ENCODE measurements at places on chromosomes 5 and 9.

DNA sequence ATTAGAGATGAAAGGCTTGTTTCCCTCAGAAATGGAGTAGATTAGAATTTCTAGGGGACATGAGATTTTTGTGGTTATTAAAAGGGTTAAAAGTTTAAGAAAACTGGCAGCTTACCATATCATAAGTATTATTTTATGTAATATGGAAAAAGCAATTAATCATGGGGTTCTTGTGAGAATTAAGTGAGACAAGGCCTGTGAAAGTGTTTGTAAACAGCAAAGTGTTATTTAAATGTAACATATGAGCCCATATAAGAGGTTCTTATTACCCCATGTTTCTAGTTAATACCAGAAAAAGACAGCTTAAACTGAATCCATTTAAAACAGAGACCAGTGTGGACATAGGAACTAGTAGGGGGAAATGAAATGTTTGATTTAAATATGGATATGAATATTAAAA, 241.1 kb upstream of the PIK3R1 start:
- no peak for DNase-seq

DNA sequence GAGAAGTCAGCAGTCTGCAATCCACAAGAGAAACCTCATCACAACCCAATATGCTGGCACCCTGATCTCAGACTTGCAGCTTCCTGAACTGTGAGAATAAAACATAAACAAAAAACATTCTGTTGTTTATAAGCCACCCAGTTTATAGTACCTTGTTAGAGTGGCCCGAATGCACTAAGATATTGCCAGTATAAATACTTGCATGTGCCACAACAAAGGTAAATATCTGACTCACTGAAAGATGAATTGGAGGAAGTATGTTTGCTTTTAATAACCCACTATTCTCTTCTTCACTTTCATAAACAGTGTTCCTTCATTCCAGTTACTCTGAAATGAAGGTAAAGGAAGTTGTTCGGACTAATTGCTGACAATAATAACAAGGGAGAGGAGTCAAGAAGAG, 1163.4 kb upstream of the CDH6 start:
- no peak for DNase-seq

DNA sequence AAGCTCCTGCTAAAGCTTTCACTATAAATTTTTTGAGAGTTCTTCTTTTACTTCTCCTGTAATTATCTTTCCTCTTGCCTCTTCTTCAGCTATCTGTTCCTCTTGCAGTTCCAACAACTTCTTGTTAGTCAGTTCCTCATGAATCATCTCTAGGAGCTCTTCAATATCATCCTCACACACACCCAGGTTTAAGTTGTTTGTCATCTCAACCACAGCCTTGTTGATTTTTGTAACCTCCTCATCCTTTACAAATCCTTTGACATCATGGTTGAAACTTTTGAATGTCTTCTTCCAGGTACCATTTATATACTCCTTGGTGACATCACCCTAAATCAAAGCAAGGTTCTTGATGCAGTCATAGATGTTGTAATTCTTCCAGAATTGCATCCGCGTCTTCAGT, 106.3 kb upstream of the MAMDC2 start:
- no peak for DNase-seq

- DNase-seq = no peak
These were observed 1429.3 kb downstream of the EFNA5 start for GRCh38 chr5:106241409-106241808.

DNA sequence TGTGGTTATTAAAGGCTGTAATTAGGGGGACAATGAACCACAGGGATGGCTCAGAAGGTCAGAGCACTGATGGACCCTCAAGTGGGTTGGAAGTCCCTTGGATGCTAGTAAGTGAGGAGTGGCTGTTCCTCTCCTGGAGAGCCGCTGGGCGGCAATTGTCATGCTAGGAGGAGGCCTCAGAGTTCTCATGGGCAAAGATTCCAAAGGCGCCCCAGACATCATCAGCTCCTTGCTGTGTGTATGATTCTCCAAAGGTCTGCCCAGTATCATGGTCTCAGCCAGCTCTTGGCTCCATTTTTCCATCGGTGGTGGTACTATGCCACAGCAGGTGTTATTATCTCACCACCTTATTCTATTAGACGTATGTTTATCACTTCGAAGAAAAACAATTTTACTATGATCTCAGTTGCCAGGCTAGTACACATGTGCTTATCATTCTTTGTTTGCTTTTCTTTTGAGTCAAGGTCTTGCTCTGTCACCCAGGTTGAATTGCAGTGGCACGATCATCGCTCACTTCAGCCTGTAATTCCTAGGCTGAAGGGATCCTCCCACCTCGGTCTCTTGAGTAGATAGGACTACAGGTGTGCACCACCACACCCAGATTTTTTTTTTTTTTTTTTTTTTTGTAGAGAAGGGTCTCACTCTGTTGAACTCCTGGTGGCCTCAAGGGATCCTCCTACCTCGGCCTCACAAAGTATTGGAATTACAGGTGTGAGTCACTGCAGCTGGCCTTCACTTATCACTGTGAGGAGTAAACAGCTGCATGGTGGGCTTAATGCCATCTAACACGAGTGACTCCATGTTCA, 46.8 kb downstream of the EXOSC2 start:
- DNase-seq = no peak

- DNase-seq = no peak
These were observed 82.4 kb downstream of the ZNF354C start for GRCh38 chr5:179142434-179143198.

DNA sequence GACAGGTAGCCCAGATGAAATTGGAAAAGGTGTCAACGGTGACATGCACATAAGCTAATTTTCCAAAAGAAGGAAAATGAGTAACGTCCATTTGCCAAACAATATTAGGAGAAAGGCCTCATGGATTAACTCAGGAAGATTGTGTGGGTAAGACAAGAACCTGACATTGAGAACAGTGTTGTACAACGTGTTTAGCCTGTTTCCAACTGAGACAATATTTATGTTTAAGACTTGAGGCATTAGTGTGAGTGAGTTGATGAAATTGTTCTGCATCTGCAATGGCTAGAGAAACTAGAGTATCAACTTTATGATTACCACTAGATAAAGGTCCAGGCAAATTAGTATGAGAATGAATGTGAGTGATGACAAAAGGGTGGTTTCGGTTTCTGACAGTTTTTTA, 191.3 kb upstream of the RAI14 start:
- DNase-seq = no peak

DNA sequence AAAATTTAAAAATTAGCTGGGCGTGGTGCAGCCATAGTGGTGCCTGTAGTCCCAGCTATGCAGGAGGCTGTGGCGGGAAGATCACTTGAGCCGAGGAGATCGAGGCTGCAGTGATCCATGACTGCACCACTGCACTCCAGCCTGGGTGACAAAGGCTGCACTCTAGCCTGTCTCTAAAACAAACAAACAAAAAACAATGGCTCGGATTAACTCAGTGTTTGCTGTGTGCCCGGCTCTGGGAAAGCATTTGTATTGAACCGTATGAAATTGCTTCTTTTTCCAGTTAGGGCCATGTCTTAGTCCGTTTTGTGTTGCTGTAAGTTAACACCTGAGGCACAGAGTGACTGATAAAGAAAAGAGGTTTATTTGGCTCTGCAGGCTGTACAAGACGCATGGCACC, 62.6 kb downstream of the CFAP77 start:
- no peak for DNase-seq

- DNase-seq = no peak
These were observed 50.2 kb upstream of the SLC30A5 start for GRCh38 chr5:69043655-69043996.

DNA sequence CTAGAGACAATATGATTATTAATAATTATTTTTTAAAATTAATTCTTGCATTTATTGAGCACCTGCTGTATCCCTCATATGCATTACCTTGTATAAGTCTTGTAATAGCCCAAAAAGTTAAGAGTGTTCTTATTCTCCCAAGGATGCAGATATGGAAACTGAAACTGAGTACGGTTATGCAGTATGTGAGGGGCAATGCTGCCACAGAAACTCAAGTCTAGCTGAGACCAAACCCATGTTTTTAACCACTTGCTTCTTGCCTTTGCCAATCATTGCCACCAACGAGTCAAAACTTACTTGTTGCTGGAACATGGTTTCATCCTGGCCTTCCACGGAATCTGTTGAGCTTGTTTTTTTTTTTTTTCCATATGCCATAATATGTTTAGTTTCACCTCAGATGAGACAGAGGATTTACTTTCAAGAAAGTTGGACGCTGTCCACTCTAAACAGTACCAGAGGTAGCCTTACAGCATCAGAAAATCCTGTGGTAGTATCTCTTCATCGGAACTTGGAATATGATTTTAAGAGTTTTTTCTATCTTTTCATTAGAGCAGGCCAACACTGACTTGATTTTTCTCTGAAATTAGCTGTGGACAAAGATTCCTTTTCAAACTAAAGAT, 27.9 kb downstream of the DOCK8 start:
- no peak for DNase-seq

DNA sequence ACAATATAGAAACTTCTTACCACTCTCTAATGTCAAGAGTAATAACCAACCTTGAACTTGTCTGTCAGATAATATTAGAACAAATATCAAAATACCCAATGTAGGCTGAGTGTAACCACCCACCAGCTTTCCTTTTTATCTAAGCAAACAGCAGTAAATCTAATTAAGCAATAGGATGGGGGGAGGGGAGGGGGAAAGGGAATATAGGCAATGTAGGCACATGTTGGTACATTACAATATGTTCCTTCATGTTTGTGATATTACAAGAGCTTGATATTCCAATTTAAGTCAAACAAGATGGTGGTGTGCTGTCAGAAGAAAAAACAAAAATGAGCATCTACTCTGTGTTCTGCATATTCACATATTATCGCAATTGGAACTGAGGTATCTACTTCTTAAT, 158.2 kb downstream of the DENND1A start:
- DNase-seq = no peak

- no peak for DNase-seq
These were observed 196.5 kb upstream of the TBCA start for GRCh38 chr5:77972469-77973252.

DNA sequence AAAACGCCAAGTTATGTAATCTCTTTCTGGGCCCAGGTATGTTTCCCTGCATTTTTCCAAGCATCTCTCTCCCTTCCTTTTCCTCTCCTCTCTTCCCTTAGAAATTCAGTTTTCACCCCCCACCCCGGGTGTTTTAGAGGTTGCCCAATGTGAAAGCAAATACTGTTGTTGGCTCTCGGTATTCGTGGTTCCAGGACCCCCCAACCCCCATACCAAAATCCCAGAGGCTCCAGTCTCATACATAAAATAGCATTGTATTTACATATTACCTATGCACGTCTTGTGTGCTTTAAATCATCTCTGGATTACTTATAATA, 48.8 kb downstream of the ACER2 start:
- DNase-seq = no peak

DNA sequence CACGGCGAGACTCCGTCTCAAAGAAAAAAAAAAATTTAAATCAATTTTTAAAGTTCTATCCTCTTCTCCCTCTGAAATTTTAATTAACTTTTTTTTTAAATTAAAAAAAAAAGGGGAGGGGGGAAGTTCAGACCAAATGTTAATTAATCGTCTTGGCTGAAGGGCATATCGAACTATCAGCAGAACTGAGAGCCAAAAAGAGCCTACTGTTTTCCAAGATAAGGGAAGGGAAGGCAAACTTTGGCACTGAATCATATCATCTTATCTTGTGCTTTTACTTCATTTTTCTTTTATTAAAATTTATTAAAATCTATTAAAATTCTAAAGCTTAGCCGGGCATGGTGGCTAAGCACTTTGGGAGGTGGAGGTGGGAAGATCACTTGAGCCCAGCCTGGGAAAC, 45.9 kb upstream of the MTMR12 start:
- no peak for DNase-seq

DNA sequence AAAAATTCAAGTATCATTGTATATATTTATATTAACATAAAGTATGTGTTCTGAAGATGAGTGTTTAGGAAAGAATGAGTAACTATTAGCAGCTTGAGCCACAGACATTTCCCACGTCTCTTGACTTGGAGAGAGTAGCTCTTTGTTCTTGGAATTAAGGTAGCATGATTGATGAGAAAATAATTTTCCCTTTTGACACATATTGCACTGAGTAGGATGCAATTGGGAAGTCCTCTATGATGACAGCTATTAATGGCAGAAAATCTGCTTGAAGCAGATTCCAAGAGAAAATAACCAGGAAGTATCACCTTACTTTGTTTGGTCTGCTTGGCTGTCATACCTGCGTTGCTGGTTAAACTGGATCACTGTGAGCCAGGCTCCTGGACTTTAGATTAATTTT, 204.8 kb downstream of the TLE4 start:
- no peak for DNase-seq

DNA sequence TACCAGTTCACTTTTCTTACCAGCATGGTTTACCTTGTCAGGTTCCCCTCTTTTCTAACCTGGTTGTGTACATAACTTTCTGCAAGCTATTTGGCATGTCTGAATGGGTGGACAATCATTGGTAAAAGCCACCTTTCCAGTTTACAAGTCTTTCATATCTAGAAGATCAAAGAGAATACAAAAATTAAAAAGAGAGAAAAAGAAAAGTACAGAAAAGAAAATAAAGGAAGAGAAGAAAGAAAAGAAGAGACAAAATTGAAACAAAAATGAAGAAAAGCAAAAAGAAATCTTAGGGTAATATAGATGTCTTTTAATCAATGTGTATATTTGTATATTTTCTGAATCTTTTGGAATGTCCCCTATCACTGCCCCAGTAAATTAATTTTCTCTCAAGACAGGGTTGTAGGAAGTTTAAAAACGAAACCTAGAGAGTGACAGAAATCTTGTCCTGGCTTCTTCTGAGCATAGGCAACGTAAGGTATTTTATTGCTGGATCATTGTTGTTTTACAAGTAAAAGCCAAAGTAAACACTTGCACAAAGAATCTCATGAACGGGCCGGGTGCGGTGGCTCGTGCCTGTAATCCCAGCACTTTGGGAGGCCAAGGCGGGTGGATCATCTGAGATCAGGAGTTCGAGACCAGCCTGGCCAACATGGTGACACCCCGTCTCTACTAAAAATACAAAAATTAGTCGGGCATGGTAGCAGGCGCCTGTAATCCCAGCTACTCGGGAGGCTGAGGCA, 98.7 kb upstream of the IFNE start:
- no peak for DNase-seq

DNA sequence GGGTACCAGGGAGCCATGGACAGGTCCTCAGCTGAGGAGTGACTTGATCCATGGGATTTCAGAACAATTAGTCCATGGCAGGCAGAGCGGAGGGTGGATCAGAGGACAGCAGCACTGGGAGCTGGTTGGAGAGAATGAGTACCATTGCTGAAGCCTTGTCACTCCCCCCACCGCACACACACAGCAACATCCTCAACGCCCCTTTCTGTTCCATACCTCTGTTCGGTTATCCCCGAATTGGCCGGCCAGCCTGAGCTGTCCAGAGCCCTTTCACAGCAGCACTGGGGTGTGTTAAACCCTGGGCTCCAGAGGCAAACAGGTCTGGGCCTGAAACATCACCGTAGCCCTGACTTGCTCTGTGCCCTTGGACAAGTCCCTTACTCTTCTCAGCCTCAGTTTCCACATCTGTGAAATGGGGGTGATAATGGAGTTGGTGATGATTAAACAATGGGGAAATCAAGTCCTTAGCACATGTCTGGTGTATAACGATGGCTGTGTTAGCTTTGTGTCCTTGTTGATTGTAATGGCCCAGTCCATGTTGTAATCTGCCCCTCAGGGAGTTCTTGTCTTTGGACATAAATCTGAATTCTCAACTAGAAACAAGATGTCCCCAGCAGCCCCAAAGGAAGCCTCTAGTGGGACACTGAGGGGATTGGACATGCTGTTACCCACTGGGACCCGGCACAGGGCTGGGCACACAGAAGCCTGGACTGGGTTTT, 16.9 kb downstream of the GSN start:
- DNase-seq = no peak
